ENCODE measurements at places on chromosomes 3 and 15. TPM values are rescaled to one million over a fixed set of nuclear protein-coding genes. Genes with fewer than 3 reads are reported as not detected.

The UBA5 gene
- polyA plus RNA-seq, result 32.4 TPM

GRCh38 chr3:168489301-168489700, 393.6 kb upstream of the GOLIM4 start:
- no peak for DNase-seq

GRCh38 chr15:85751291-85752123, 43.2 kb downstream of the KLHL25 start:
- no peak for DNase-seq

DNA sequence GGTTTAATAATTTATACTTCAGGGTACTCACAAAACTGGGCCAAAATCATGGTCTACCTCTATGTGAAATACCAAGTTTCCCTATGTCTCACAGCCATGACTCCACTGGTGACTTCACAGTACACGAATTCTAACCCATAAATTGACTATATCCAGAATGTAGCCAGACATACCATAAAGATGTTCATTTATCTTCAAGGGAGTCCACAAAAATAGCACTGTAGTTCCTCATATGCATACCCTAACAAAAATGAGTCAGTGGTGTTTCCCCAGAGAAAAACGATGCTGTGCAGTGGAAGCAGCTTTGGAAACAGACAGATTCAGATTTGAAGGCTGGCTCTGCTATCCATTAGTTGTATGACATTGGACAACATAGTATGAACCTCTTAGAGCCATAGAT, 438.8 kb downstream of the FHIT start:
- no peak for DNase-seq

DNA sequence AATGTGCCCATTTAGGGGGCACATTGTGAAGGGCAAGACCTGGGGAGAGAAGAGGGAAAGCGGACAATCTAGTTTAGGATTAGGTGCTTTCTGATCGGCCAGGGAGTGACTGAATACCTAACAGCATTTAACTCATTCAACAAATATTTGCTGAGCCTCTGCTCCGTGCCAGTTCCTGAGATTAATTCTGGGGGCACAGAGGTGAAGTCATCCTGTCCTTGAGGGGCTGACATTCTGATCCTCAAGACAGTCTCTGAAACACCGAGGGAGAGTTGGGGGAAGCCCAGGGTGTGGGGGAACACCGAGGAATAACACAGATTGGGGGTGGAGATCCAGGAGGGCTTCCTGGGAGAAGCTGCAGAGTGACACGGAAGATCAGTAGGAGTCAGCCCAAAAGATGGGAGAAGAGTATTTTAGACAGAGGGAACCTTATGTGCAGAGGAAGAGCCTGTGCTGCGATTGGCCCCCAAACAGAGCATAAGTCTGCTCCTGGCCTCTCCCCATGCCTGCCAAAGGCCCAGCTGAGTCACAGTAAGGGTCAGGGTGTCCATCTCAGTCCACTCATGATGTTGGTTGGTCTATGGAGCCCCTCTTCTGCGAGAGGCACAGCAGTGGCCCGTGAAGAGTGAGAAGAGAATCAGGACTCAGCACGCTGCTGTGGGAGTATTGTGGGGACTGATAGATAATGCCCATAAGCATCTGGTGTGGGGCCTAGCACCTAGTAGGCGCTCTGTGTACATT, 60.2 kb downstream of the AMOTL2 start:
- DNase-seq, result no peak

DNA sequence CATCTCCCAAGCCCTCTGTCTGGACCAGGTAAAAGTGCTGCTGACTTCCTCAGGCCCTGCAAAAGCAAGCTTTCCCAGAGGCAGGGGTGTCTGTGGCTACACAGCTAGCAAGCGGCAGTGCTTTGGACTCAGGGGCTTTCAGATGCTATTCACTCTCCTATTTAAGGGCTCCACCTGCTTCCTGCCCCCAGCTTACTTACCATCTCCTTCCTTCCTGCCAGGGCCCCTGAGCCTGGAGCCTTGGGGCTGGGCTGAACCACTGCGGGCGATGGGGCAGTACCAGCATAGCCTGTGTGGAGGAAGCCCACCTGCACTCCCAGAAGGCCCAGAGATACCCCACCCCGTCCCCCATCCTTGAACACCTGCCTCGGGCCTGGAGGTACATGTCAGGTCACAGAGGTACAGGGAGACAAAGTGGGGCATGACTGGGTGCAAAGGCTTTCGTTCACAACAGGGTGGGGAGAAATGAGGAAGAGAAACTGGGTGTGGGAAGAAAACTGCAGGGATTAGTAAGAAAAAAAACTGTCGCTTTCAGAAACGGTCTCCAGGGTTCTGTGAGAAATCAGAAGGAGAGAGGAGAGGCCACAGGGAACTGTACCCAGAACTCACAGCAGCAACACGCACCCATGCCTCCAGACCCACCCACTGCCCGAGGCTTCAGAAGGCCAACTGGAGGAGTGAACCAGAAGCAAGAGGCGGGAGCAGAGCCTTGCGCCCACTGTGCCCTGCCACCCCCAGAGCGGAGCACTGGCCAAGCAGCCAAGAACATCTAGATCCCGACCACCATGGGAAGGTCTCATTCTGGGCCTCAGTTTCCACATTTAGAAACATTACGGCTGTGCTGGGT, 49.5 kb downstream of the CCDC12 start:
- no peak for DNase-seq

GRCh38 chr3:58334506-58334884, 1.8 kb downstream of the PXK start:
- no peak for DNase-seq

GRCh38 chr15:63043335-63044076, 959 bp downstream of the TPM1 start:
- DNase-seq, result no peak

DNA sequence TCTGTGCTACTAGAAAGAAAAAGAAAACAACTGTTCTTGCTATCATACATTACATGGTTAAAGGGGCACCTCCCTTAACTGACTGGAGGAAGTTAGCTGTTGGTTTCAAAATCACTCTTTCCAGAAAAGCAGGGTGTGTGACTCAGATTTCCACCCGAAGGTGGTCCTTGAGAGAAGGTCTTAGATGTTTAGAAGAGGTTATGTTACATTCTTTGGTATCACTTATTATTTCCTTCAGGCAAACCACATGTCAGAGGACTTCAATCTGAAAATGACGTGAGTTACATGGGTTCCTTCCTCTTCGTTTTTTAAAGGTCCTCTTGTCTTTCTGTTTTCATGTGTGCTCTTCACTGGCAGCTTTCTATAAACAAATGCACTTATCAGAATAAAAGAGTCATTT, 307.9 kb upstream of the CBLB start:
- no peak for DNase-seq

DNA sequence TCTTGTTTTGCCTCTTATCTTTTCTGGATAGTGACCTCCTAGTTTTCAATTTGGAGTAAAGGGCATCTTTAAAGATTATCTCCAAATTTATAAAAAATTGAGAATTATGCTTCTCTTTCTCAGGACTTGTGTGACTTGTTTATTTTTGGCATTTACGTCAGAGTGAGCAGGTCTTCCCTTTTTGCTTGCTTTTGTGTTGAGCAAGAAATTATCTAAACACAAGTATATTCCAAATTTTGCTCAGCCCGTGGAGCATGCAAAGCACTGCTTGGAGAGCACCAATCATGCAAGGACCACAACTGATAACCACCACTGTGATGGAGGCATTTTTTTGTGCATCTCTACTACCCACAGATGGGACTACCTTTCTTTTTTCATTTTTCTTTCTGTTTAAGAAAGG, 7.1 kb downstream of the SLC25A26 start:
- DNase-seq, result no peak

DNA sequence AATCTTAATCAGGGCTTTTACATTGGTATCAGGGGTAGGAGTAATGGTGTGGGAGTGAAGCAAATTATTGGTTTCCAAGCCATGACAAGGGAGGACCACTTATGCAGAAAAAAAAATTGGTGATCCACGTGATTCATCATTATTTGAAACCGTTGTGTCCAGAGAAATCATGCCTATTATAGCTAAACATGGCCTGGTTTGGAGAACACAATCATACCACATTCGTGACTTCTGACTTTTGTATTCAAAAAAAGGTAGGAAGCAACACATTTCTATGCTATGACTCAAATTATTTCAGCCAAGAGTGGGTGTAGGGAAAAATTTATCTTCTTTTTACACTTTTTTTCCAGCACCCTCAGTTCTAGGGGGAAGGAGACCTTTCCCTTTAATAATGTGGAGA, 924.3 kb upstream of the GBE1 start:
- DNase-seq, result no peak

Measured in forelimb muscle (tissue), 1 donor.